ENCODE measurements at places on chromosomes 6 and 20.

GRCh38 chr6:125623085-125623484 lies 126.3 kb upstream of the HEY2 start:
- DNase-seq: no peak

- DNase-seq: no peak
These were observed 57.2 kb downstream of the C6orf58 start for GRCh38 chr6:127634178-127634577.

GRCh38 chr20:61529354-61529753 lies 277.3 kb downstream of the CDH4 start:
- no peak for DNase-seq

- DNase-seq: no peak
These were observed 2.8 kb upstream of the CUL9 start for GRCh38 chr6:43178951-43179830.

- DNase-seq: no peak
These were observed 153.4 kb upstream of the CARMIL1 start for GRCh38 chr6:25125736-25126135.

- no peak for DNase-seq
These were observed 3.6 kb downstream of the SOX4 start for GRCh38 chr6:21596949-21597682.

GRCh38 chr20:51249215-51249614 lies 226.3 kb upstream of the KCNG1 start:
- DNase-seq: no peak

DNA sequence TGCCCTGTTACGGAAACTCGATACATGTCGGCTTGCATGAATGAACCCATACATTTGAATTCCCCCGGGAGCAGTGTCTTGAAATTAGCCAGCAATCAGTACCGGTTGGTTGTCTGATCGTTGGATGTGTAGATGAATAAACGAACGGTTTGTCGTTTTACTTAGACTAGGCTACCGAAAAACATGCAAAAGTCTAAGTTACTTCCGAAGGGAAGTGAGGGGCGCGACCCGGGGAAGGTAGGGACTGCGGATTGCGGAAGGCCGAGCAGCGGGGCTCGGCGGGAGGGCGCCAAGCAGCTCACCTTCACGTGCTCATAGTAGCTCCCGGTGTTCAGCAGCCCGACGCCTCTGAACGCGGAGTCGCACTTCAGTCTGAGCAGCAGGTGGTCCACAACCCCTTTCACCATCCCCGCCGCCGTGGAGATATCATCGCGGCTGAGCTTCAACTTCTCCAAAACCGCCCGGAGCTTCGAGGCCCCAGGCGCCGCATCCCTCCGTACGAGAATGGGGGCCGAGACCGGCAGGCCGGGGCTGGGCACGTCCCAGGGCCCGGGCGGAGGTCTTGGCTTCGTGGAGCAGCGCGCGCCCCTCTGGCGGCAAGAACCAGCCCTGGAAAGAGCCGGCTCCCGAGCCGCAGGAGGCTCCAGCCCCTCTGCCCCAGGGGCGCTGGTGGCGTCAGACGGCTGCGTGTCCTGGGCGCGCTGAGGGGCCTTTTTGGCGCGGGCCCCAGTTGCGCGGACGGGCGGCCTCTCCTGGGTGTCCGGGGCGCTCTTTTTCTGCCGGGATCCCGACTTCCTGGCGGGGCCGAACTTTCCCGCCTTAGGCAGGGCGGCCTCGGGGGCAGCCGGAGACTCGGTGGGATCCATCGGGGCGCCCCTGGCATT lies 632 bp downstream of the CGAS start:
- DNase-seq: peak; percentile 40

GRCh38 chr20:39473536-39473935 lies 511.4 kb downstream of the DHX35 start:
- DNase-seq: no peak

GRCh38 chr20:48892891-48893290 lies 28.6 kb upstream of the ARFGEF2 start:
- DNase-seq: no peak

- no peak for DNase-seq
These were observed 397.6 kb downstream of the RNGTT start for GRCh38 chr6:88565836-88566235.

- no peak for DNase-seq
These were observed 405.9 kb upstream of the SULF2 start for GRCh38 chr20:48191200-48191599.

- DNase-seq: peak; percentile 28
These were observed 31.7 kb upstream of the UBR2 start for GRCh38 chr6:42532038-42532669.

- DNase-seq: no peak
These were observed 996.8 kb downstream of the KIF16B start for GRCh38 chr20:15576411-15576810.

DNA sequence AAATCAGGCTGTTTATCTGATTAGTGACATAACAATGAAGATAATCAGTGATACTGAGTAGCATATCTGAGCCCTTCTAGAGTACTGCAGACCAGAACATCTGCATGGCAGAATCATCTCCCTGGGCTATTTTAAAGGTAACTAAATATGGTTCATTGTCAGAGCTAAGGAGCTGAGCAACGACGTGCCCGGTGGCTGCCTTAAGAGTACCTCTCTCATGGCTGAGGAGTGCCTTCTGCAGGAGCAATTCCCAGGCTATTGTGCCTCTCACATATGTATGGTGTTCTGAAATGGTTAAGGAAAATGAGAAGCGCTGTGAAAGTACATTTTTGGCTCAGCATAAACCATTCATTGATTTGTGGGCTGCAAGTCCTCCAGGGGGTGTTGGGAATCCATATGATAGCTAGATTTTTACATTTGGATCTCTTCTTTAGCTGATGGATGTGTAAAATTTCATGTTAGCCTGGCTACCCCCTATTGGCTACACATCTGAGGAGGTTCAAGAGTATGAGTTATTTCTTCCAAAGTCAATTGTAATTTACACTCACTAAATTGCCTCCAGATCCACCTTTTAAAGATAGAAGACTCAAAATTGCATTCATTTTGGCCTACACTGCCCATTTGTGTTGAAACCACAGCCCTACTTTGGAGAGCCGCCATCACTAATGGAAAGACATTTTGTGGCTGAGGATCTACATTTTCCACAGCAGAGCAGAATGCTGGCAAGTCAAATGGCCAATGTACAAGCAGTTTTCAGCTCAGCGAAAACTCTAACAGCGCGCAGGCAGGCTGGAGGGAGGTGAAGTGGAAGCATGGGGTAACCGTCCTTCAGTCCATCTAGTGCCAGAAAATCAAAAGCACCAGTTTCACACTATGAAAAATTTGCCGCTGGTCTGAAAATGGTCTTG lies 198.0 kb downstream of the SIM1 start:
- no peak for DNase-seq

- DNase-seq: no peak
These were observed 139.3 kb upstream of the FOXA2 start for GRCh38 chr20:22723659-22724058.

DNA sequence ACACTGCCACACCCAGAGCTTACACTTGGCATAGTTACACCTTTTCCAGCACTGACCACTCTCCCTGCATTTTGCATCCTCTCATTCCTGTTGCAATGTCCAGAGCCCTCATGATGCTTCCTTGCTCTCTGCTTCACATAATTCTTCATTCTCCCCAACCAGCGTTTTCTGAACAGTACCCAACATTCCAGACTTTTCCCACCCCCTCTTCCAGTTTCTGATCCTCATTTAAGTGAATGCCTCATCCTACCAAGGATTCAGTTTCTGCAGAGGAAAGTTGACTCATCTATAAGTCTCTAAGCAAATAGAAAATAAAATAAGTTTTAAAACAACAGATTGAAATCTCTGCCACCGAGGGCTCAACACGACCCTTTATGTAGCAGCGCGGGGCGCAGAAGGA lies 321.3 kb upstream of the TCF21 start:
- no peak for DNase-seq

- no peak for DNase-seq
These were observed 71.8 kb upstream of the SIRPA start for GRCh38 chr20:1823450-1823844.

DNA sequence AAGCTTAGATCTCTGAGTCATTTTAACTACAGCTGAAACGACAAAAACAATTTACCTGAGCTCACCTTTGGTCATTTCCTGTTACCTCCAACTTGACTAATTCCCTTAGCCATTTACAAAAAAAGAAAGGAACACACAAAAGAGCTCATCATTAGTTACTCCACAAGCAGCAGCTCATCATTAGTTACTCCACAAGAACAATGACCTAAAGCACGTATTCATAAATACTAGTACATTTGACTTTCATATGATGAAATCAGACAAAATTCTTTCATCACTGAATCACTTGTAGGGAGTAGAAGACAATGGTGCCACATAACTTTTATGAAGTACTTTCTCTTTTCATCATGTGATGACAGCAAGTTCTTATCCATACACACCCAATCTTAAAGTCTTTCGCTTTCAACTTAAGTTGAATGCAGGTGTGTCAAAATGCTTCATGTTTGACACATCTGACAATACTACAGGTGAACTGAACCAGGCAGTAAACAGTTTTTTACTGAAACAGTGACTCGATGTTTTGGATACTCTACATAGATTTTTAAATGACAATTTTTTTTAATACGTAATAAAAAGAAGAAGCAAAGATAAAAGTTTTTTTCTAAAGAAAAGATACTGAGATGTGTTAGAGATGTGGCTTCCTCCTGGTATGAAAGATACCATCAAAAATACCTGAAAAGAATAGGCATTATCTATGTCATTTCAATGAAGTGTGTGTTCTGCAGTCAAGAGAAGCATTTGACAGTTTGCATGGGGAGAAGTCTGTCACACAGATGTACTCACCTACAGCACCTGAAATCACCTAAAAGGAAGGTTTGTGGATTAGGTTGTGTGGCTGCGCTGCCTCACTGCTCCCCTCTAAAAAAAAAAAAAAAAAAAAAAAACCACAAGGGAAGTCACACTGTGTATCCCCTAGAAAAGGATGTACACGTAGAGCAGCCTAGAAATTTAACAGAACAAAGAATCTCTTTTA lies 109.1 kb downstream of the PRDM1 start:
- no peak for DNase-seq

DNA sequence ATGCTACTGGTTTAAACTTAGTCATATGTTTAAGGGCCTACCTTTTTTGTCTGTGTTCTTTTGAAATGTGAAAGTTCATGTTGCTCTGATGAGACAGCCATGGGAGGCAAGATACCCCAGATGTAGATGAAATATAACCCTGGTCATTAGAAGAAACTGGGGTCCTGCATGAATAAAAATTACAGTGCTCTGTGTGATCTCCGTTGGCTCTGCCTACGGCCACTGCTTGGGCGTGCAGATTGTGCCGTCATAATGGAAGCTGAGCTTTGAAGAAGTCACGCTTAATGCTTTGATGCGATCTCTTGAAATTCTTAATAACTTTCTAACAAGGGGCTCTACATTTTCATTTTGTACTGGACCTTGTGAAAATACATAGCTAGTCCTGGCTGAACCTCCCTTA lies at the start of gene TAAR2:
TAAR2 (minus strand) TSS at position 101 of the 400 bp plus-strand sequence; CDS start at position 101, 0 bp downstream.
- DNase-seq: no peak

DNA sequence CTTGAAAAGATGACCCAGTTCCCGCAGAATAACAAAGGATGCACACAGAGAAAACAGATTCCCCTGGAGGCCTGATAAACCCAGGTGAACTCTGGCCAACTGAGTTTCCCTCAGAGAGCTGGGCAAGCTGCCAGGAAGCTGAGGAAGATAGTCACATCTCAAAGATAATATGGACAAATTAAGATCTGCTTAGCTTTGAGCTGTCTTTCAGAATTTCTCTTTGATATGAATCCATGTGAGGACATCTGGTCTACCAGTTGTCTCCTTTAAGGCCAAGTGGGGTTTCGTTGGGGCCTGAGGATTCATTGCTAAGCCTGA lies 59.5 kb downstream of the ID4 start:
- DNase-seq: no peak

DNA sequence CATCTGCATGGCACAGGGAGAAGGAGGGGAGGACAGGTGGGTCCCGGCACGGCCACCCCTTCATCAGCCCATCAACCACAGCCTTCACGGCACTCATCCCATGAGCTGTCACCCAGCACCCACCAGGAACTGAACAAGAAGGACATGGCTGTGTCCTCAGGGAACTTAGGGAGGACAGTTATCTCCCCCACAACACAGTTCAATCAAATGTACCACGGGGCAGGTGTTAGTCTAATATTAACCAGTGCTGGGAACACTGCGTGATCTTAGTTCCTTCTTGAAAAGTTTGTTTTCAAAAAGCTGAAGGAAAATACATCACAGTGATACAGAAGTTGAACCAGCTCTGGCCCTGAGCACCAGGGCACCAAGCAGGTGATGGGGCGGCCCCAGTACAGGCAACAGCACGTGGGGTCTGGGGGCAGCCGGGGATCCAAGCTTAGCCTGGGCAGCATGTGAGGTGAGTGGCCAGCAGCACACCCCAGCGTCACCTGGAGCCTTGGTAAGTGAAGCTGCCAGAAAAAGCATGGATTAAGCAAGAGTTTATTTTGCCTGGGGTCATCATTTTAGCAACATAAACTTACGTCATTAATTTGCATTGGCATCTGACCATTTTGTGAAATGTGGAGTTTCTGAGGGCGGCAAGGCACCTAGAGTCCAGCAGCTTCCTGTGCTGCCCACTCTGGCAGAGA lies 35.5 kb upstream of the AFDN start:
- no peak for DNase-seq

GRCh38 chr6:87767478-87767877 lies 65.4 kb upstream of the AKIRIN2 start:
- DNase-seq: no peak

- DNase-seq: peak; percentile 28
These were observed 5.9 kb downstream of the TMEM239 start for GRCh38 chr20:2822073-2822472.

- DNase-seq: no peak
These were observed 23.7 kb upstream of the CCDC167 start for GRCh38 chr6:37523412-37523811.

GRCh38 chr6:161233986-161234661 lies 39.7 kb downstream of the AGPAT4 start:
- no peak for DNase-seq

DNA sequence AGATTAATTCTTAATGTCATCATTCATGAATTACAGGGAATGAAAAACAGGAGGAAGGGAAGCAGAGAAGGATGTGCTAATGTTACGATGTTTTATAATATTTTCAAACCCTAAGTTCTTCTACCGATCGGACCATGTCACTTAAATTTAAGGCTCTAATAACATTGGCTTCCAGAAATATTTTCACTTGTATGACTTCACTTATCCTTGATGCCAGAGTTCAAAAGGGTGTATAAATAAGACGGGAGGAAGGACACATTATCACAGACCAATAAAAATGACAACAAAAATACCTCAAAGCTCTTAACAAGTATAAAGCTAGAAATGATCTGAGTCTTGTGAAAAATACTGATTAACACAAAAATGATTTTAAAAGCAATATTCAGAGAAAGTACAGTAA lies 370.4 kb upstream of the CITED2 start:
- no peak for DNase-seq

DNA sequence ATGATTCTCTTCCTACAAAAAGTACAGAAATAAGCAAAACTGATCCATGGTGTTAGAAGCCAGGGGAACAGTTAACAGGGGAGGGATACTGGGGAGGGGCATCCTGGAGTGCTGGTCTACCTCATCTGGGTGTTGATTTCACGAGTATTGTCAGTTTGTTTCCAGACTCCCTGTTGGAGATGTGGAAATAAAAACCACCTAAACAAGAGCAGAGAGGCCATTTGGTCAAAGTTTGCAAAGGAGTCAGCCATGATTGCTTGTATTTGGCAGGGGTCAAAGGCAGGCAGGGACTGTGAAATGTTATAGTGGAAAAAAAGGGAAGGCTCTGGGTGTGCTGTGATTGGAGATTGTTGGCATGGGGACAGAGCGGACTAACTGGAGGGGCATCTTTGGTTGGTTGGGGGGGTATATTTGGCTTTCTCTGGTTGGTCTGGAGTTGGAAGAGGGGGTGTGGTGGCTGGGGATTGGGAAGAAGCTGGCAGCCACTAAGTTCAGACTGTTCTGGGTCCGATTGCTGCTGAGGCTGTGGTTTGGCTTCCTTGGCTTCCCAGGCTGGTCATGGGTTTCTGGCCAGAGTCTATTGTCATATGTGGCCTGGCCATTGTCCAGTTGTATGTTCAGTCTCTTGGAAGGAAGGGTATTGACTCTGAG lies 14.9 kb upstream of the PANK2 start:
- no peak for DNase-seq
